Mesendoderm (in vitro differentiated cells): ENCODE measurements at places on chromosomes 6 and 20.

- no peak for DNase-seq
Measured at GRCh38 chr6:52953911-52954839, 40.9 kb downstream of the GSTA4 start.

GRCh38 chr20:16440686-16441085 lies 132.6 kb downstream of the KIF16B start:
- no peak for DNase-seq

- no peak for DNase-seq
Measured at GRCh38 chr6:125742024-125742423, 7.4 kb upstream of the HEY2 start.

GRCh38 chr6:157967020-157967419 lies 14.6 kb upstream of the SYNJ2 start:
- DNase-seq: no peak

DNA sequence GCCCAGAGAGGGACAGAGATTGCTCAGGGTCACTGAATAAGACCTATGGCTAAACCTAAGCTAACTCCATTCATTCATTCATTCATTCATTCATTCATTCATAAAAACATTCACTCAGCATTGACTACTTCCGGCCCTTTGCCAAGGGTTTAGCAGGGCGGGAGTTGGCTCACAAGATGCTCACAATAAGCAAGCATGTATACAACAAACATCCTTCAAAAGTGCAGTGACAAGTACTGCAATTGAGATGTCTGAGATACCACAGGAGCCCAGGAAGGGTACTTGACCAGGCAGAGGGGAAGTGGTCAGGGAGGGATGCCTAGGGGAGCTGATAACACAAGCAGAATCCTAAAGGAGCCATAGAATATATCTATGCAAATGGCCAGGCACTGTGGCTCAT lies 18.2 kb upstream of the KIAA1755 start:
- DNase-seq: no peak

- no peak for DNase-seq
Measured at GRCh38 chr6:147909640-147910039, 401.1 kb downstream of the SAMD5 start.

GRCh38 chr20:11387189-11387754 lies 530.4 kb upstream of the BTBD3 start:
- DNase-seq: no peak

DNA sequence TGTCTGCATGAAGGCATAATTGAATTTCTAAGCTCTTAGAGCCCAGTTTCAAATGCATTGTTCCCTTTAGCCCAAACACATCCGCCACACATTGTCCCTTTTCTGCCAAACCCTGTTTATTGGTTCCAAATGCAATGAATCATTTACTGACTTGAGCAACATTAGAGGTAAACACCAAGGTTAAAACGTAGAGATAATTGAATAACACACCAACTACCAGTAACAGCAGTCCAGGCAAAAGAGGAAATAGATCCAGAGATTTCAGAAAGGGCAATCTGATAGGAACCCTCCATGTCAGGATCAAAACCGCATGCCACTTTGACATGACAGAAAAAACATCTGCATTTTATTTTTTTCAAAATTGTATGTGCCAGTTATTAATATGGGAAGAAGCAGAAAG lies 114.8 kb downstream of the PKHD1 start:
- DNase-seq: no peak

DNA sequence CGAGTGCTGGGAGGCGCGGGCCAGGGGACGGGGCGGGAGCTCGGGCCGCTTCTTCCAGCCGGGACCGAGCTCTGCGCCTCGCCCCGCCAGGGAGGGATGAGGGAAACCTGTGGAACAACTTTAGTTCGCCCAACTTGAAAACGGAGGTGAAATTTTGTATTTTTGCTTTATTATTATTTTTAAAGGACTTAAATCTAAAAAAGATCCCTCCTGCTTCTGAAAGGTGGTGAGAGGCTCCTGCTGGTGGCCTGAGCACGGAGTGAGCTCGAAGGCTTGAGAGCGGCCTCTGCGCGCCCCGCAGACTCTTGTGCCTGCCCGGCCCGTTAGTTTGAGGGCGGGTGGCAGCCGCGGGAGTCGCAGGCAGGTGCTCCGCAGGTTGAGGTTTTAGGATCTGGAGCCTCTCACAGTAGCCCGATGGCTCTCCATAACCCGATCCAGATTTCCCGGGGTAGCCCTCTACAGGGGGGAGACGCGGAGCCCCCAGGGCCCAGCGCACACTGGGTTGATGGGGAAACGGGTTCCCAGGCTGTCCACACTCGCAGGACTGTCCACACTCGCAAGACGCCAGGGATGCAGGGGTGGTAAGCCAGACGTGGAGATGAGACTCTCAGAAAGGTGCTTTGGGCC lies 46.2 kb upstream of the SUPT3H start:
- DNase-seq: peak; percentile 49

- DNase-seq: no peak
Measured at GRCh38 chr6:136090929-136091328, 159.2 kb downstream of the MTFR2 start.

GRCh38 chr6:158757753-158758090 lies 61.4 kb downstream of the EZR start:
- DNase-seq: peak; percentile 33

- DNase-seq: peak; percentile 48
Measured at GRCh38 chr20:46253391-46253790, 54.9 kb downstream of the CDH22 start.

DNA sequence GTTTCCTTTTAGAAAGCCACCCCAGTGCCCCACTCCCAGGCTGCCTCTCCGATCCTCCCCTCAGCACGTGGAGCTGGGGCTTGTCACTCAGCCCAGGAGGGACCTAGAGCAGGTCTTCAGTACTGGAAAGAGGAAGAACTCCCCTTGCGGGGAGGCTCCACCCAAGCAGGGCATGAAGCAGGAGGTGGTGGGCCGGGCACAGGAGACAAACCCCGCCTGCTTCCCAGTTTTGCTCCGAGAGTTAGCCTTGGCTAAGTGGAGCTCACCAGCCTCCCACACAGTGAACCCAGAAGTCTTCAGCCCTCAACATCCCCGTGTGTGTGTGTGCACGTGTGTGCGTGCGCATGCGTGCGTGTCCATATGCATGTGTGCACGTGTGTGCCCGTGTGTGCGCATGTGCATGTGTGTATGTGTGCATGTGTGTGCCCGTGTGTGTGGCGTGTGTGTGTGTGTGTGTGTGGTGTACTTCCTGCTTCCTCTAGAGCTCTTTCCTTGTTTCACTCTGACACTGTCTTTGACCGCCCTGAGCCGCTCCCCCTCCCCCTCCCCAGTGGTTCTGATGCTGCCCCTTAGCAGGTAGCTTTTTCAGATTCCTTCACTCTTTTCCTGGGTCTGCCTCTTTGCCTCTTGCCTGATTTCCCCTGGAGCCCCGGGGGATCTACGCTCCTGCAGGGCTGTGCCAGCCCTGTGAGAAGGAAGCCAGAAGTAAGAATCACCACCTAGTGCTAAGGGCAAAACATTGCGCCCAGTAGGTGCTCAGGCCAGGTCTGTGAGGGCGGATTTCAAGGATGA lies 239.8 kb downstream of the CDC5L start:
- peak; percentile 85 for DNase-seq

DNA sequence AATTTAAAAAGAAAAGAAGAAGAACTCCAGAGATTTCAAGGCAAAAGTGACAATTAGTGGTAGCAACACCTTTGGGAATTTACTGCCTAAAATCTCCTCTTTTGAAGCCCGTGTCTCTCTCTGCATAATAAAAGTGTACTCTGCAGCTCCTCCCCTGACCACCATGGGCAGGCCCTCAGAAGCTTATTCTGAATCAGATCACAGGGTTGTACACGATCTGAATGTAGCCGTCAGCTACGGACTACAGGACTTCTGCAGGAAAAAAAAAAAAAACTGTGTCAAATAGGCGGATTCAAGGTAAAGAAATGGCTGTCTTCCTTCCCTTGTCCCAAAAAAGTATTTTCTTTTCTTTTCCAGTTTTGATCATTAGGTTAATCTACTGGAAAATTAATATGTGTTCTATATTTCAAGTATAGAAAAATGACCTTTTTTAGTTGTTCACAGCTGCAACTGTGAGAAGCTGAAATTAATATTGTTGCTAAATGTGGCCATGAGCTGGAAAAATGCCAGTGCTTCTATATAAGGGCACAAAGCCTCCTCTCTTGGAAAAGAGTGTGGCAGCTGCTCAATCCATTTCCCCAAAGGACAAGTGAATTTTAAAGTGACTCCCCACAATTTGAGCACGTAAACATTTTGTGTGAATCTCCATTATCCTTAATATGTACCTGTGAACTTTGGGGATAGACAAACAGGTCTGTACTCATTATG lies 397.4 kb downstream of the C6orf118 start:
- no peak for DNase-seq

- DNase-seq: no peak
Measured at GRCh38 chr20:1788044-1788443, 107.2 kb upstream of the SIRPA start.

DNA sequence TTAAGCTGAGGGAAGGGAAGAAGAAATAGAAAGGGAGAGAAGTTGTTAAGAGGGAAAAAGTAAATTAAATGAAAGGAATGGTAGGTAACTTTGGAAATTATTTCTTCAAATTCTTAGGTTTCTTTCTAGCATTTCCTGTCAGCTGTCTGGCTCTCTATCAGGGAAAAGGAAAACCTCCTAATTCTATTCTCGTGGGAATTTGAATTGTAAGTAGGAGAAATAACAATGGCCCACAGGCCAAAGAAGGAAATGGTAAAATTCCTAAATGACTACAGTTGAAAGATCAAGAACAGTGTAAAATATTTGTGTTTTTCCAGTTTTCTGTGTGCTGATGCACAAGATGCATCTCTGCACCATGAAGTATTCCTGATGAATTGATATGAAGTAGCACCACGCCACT lies 173.0 kb downstream of the IBTK start:
- no peak for DNase-seq
